ENCODE measurements at places on chromosomes 5 and 9.
A peak's percentile ranks its signal among the peaks of the same experiment; 100 is the strongest.

GRCh38 chr5:24712947-24713346 lies 68.2 kb upstream of the CDH10 start:
- DNase-seq, result no peak

DNA sequence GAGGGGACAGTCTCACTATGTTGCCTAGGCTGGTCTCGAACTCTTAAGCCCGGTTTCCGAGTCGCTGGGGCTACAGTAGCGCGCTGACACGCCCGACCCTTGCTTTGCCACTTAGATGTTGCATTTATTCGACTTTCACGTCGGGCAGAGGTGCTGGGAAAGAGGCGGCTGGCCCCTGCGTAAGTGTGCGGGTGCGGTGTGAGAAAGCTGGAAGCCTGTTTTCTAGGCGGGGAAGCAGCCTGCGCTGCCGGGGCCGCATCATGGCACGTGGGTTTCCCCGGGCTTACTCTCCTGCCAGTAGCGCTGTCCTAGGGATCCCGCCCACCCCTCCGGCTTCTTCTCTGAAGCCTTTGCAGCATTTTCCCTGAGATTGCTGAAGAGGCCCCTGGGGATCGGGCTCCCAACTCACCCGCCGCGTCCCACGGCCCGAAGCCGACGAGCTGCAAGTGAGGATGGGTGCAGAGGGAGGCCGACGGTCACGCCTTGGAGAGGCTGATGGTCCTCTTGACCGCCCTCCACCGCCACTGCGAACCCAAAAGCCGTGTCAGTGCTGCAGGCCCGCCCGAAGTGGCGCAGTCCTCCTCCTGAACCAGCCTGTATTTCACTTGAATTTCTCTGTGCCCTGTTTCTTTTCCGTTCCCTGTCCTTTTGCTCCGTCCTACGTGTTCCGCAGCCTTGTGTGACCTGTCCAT lies 5.8 kb upstream of the TRIM41 start:
- DNase-seq, result peak; percentile 74

DNA sequence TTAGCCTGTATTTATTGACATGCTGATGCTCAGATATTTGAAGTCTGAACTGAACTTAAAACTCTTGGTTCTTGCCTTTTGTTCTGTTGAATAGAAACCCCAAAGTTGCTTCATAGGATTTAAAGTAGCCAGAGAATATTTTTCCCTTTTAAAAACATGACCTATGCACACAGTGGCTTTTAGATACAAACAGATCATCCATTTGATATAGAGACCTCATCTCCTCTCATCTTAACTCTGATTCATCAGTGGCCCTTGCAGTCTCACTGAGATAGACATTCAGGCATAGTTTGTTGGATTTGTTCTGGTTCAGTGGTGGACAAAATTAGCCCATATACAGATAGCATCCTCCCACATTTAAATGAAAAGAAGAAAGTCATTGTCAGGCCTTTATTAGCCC lies 43.5 kb upstream of the PJA2 start:
- no peak for DNase-seq

DNA sequence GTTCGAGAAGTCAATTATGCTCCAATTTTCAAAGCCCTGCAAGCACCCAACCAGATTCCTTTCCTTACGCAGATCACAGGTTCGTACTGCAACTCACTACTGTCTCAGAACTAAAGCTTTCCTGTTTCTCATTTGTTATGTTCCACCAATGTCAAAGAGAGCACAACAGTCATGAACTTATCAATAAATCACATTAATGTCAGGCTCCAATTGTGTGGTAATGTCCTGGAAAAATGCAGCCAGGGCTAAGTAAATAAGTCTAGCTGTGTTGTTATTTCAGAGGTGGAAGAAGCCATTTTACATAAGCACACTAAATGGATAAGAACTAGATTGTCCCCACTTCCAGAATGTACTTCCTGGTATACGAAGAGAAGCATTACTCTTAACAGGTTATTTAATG lies 488.6 kb upstream of the PTGER4 start:
- DNase-seq, result no peak

DNA sequence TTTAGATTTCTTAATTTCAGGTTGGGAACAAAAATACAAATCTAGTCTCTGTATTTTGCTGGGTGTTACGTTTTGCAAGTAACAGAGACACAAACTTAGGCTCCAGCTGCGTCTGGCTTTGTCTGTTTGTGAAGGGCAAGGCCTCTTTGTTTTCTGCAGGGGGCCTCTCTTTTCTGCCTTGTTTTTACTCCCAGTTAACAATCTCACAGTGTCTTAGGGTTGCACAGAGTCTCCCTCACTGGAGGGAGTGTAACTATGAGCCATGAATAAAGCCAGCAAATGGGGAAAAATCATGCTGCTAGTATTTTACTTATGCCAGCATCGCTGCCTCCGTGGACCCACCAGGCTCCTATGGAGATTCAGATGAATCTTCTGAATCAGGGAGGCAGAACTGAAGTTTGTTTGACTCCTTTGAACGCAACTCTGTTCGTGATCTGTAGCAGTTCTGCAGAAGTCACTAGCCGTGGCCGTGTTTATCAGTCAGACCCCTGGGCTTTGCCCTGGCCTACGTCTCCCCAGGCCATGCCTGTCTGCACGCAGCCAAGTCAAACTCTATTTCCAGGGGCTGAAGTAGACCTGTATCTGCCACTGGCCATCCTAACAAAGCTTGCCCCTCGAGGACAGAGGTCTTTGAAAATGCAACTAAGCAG lies 77.2 kb downstream of the ATP10B start:
- DNase-seq, result no peak
